ENCODE measurements at places on chromosomes 6 and 20.

- H3K27me3 ChIP-seq: peaks cover 2% of the 10 kb centered on the region
- no peak for DNase-seq
- H3K27ac ChIP-seq: no peak overlapping the region
- no peak overlapping the region for H3K4me3 ChIP-seq
- H3K4me1 ChIP-seq: no peaks in the 10 kb centered on the region
- H3K36me3 ChIP-seq: no peaks in the 10 kb centered on the region
These were observed 93.3 kb upstream of the IYD start for GRCh38 chr6:150275489-150275888.

GRCh38 chr6:13395272-13396237 lies 67.2 kb upstream of the TBC1D7 start:
- H3K4me1 ChIP-seq: peaks cover 8% of the 10 kb centered on the region
- no peak for DNase-seq
- peaks cover 3% of the 10 kb centered on the region for H3K27me3 ChIP-seq
- H3K36me3 ChIP-seq: no peaks in the 10 kb centered on the region
- no peak overlapping the region for H3K27ac ChIP-seq

DNA sequence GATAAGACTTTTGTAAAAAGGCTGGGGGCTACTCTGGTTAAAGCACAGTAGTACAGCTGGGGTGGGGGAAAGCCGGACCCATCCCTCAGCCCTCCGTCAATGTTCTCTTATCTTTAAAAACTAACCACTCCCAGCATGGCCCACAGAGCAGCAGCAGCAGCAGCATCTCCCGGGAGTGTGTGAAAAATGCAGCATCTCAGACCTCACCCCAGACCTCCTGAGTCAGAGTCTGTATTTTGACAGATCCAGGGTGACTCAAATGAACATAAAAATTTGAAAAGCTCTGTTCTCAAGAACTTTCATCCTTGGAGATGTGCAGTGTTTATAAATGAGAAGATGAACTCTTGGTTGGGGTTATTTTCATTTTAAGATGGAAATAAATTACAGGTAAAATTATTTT lies 277.7 kb upstream of the ECI2 start:
- no peak overlapping the region for H3K4me3 ChIP-seq
- H3K27me3 ChIP-seq: peaks cover 7% of the 10 kb centered on the region
- no peak overlapping the region for H3K27ac ChIP-seq
- no peaks in the 10 kb centered on the region for H3K4me1 ChIP-seq
- DNase-seq: no peak
- H3K36me3 ChIP-seq: no peaks in the 10 kb centered on the region

GRCh38 chr6:106254636-106255035 lies 70.9 kb downstream of the ATG5 start:
- no peak for DNase-seq
- no peak overlapping the region for H3K4me3 ChIP-seq
- H3K4me1 ChIP-seq: peaks cover 11% of the 10 kb centered on the region
- no peaks in the 10 kb centered on the region for H3K27me3 ChIP-seq
- no peak overlapping the region for H3K27ac ChIP-seq

- no peaks in the 10 kb centered on the region for H3K36me3 ChIP-seq
- H3K27ac ChIP-seq: no peak overlapping the region
These were observed 744.1 kb upstream of the GJE1 start for GRCh38 chr6:141388666-141389065.

GRCh38 chr6:151876122-151876521 lies 68.6 kb downstream of the ESR1 start:
- no peaks in the 10 kb centered on the region for H3K36me3 ChIP-seq
- no peak for DNase-seq
- no peak overlapping the region for H3K27ac ChIP-seq

DNA sequence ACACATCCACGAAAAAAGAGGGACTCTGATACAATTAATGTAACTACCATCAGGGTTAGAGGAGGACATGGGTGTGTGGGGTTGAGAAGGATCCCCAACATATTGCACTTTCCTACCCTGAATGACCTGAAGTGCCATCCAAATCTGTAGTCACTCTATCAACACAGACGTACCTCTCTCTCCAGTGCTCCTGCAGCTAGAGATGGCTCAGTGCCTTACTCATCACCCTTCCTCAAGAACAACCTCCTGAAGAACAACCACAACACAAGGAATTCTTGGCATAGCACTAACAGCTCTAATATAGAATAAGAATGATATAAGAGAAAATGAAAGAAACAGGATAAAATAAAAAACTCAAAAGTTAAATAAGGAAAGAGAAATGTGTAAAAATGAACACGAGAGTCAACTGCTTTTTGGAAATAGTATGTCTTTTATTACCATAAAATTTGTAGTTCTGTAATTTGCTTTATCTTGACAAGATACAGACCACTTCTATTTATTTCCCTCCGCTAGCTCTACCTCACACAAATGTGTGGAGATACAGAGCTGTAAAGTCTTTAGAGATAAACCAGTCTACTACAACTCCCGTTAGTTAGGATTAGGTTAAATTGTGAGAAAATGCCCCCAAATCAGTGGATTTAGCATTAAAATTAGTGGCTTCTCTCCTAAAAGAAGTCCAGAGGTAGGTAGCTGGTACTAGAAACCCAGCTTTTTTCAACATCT lies 63.9 kb downstream of the REV3L start:
- no peak overlapping the region for H3K27ac ChIP-seq
- peaks cover 12% of the 10 kb centered on the region for H3K4me1 ChIP-seq
- DNase-seq: no peak
- H3K27me3 ChIP-seq: no peaks in the 10 kb centered on the region
- H3K36me3 ChIP-seq: peaks cover 2% of the 10 kb centered on the region
- H3K4me3 ChIP-seq: no peak overlapping the region

DNA sequence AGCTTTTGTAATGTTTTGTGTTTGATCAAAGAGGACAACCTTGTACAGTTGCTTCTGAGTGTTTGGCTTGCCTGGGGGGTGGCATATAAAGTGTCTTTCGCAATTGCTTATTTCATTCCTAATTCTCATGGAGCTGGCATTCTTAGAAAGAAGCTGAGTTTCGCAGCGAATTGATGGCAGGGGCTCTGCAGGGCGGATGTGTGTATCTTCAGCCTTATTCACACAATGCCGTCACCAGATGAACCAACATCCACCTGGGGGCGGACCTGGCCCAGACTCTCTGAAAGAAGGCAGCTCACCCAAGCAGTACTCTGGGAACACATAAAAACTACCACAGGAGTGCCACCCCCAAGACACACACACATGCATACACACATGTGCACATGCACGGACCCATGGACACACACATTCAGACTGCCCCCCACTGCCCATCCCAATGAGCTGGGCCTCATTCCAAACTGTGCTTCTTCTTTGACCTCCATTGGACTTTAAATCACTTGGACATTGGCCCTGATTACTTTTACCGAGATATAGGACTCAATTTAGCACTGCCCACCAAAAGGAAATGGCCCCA lies 55.4 kb upstream of the FOXQ1 start:
- DNase-seq: no peak
- H3K4me3 ChIP-seq: no peak overlapping the region
- H3K36me3 ChIP-seq: no peaks in the 10 kb centered on the region
- no peaks in the 10 kb centered on the region for H3K4me1 ChIP-seq
- H3K27ac ChIP-seq: no peak overlapping the region

DNA sequence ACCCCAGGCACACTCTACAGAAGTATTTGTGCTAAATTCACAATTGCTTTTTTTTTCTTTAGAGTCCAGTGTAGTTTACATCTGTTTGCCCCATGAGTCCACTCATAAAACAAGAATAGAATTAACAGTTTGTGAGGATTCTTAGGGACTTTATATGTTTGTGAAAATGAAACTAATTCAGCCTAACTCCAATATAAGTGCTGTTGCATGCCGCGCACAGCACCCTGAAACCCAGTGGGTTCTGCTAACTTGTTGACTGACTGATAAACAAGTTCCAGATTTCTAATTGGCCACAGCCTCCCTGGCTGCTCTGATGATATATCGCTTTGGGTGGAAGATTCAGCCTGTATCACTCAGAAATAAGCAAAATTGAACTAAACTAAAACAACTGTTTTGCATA lies 561.4 kb downstream of the PKHD1 start:
- no peaks in the 10 kb centered on the region for H3K4me1 ChIP-seq
- no peaks in the 10 kb centered on the region for H3K36me3 ChIP-seq
- H3K27ac ChIP-seq: no peak overlapping the region
- H3K4me3 ChIP-seq: no peak overlapping the region
- DNase-seq: no peak
- no peaks in the 10 kb centered on the region for H3K27me3 ChIP-seq

All from activated CD4-positive, alpha-beta memory T cell treated with anti-CD3 and anti-CD28 coated beads, Interleukin-2, amount 10 ng/mL, durations not matched to agents 7 days and 5 days (primary cell).